ENCODE measurements at places on chromosomes 13 and 19. TPM values are rescaled to one million over a fixed set of nuclear protein-coding genes. Genes with fewer than 3 reads are reported as not detected.

DNA sequence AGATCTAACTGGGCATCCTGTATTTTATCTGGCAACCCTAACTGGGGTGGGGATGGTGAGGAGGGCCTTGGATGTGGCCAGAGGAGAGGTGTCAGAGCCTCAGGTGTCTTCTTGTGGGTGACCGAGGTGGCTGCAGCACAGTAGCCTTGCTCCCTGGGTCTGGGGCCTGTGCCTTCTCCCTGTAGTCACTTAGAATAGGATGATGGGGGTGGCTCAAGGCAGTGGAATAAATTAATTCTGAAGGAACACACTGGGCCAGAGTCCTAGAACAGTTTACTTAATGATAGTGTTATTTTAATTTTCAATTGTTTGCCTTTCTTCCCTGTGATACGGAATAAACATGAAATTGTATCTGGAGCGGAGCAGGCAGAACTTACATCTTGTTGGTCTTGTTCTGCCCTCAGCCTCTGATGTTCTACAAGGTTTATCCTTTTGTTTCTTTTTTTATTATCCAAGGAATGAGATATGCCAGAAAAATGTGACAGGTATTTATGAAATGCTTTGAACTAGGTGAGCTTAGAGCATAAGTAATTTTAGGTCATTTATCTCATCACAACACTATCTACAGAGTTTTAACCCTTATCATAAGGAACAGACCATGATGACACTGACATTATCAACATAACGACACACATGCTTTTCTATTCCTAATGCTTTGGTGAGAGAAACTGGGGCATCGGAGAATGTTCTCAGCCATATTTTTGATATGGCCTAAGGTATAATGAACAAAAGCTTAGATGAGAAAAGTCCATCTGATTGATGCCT lies 51.4 kb downstream of the LRCH1 start:
- DNase-seq: no peak

DNA sequence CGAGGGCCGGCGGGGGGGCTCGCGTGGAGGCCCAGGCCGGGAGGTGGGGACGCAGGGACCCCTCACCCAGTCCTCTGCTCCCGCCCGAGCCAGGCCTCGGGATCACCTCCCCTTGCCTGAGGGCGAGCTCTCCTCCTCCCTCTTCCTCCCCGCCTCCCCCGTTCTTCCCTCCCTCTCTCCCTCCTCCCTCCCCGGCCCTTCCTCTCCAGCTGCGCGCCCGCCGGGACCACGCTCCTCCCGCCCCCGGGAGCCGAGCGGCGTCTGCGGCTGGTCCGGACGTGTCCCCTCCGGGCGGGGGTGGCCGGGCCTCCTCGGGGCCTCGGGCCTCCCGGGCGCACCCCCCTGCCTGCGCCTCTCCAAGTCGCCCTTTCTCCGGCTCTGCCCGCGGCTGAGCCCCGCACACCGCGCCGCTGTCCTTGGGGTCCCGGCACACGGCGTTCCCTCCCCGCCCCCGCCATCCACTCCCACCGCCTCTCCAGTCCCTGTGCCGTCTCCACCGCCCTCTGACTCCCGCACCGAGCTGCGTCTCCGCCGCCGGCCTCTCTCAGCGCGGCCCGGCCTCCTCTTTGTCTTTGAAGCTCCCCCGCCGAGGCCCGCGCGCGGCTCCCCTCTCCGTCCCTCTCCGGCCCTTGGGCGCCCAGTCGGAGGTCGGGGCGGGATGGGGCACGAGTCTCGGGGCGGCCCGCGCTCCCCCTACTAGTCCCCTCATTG lies 5.7 kb downstream of the SOX1 start:
- DNase-seq: no peak

- DNase-seq: no peak
Observed at GRCh38 chr19:6424195-6424938, at the start of gene KHSRP. Gene KHSRP (minus strand): TSS chr19:6424811. CDS start chr19:6424701, 110 bp downstream.

DNA sequence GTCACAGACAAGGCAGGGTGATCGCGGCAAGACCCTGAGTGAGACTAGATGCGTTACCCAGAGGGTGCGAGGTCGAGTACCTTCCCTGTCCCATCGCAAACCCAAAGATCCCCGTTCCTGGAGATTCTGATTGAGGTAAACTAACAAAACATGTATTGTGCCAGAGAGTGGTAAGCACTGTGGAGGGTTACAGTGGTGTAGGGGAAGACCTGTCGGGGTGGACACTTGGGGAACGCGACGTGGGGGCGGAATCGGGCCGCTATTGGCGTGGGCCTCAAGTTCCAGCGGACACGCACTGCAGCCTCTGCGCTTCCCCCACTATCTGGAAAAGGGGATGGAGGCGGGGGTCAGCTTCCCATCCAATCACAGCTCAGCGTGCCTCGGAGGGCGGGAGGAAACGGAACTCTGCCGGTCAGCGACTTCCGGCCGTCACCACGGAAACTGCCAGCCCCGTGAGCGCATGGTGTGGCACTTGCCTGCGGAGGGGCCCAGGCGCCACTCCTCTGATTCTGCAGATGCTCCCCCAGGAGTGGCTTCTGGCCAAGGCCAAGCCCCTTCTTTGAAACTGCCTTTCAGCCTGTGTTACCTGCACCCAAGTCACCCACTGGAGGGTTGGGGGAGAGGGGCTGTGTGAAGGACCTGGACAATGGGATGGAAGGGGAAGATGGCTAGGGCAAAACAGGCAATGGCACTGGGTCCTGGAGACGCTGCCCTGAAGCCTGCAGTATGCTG lies 1.0 kb upstream of the UBE2M start:
- peak; percentile 94 for DNase-seq

GRCh38 chr13:111233080-111233479 lies 87.4 kb upstream of the TEX29 start:
- DNase-seq: no peak

DNA sequence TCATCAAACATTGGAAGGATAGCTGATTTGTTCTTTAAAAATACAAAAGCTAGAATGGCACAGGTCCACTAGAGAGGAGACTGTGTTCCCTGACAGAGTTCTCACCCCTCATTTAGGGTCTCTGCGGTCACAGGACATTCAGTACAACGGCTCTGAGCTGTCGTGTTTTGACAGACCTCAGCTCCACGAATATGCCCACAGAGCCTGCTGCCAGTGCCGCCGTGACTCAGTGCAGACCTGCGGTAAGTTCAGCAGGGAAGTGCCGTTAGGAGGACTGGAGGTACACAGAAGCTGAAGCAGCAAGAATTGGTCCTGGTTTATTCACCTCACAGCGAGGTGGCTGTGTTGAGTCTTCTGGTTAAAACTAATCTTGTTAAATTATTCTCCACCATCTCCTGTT lies 90.0 kb downstream of the TNFRSF19 start:
- DNase-seq: no peak

GRCh38 chr19:49335071-49335783 lies at the start of gene CD37:
Gene CD37 (plus strand): TSS chr19:49335406. CDS start chr19:49335541, 135 bp downstream.
- peak; percentile 81 for DNase-seq

DNA sequence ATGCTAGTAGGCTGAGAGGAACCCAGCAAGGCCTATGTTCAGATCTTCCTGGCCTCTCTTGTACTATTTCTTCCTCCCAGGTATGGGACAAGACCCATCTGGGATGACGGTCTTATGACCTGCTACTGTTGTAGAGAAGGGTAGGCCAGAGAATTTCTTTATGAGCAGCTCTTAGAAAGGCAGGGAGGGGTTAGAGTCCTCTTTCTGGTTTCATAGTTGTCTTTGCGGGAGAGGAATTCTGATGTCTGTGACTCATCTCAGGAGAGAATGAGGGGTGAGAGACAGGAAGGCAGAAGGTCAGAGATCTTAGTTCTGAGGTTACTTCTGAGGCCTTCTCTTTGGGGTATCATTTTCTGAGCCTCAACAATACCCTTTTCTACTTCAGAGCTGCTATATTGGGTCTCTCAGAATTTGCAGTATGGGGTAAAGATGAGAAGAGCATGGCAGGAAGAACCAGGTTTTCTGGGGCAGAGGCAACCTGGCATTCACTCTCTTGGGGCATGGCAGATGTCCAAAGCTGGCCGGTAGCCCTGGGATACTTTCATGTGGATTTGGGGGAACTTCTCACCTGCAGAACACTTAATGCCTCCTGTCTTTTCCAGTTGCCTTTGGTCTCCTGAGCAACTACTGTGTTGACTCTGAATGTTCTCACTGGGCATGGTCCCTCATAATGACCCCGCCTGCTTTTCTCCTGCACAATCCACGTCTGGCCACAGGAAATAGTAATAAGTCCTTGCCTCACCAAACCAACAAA lies 154.4 kb downstream of the GGACT start:
- no peak for DNase-seq

- no peak for DNase-seq
Observed at GRCh38 chr13:74210693-74211393, 76.6 kb upstream of the KLF12 start.

DNA sequence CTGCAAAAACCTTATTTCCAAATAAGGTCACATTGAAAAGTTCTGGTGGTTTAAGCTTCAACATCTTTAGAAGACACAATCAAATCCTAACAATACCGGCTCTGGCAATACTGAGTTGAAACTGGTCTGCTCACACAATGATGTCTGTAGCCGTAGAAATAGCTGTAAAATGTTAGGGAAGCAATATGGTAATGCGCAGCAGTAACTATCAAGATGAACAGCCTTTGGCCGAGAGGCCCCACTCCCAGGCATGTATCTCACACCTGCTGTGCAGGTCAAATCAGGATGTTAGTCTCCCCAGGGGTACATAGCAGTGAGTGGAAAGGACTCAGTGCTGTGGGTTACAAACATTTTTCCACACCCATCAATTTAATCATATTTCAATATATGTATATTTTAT lies 207.1 kb downstream of the KATNAL1 start:
- DNase-seq: no peak

DNA sequence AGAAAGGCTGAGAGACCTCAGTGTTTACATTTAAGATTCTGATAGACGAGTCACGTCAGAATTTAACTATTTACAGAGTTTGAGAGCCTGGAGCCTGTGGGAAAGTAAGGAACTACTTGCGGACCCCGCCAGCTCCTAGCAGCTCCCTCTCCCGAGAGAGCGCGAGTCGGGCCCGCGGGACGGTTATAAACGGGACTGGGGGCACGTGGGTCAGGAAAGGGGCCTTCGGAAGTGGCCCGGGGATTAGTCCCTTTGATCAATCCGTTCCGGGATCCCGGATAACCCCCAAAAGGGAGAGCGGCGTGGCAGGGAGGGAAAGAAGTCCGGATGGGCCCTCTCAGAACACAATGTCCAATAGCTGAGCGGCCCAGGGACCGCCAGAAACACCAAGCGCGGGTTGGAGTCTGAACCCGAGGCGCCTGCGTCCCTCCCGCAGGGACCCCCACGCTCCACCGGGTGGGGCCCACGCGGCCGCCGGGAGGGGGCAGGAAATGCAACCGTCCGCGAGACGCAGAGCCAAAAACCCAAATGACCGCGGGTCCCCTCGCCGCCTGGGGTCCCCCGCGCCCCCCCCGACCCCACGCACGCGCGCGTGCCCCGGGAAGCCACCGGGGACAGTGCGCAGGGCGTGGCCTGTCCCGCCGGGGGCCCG lies 3.6 kb downstream of the ZIC5 start:
- DNase-seq: no peak

GRCh38 chr19:14059652-14060155 lies 2.2 kb downstream of the PALM3 start:
- no peak for DNase-seq

KLF16 gene
- total RNA-seq: 11.0 TPM

SLC25A41 gene
- total RNA-seq: 0.16 TPM

PROZ gene
- total RNA-seq: not detected

ZNF583 gene
- total RNA-seq: 5.4 TPM

CDX2 gene
- total RNA-seq: not detected

SNRNP70 gene
- total RNA-seq: 110 TPM

PEAK3 gene
- total RNA-seq: 0.68 TPM

CLIP3 gene
- total RNA-seq: 3.6 TPM

FARP1 gene
- total RNA-seq: 14.7 TPM
